Left renal cortex interstitium (tissue), 4 donors: ENCODE measurements at places on chromosomes 12 and 14. TPM values are rescaled to one million over a fixed set of nuclear protein-coding genes. Genes with fewer than 3 reads are reported as not detected.

- DNase-seq, result no peak
These were observed 2.0 kb downstream of the DENND5B start for GRCh38 chr12:31588976-31589375.

DNA sequence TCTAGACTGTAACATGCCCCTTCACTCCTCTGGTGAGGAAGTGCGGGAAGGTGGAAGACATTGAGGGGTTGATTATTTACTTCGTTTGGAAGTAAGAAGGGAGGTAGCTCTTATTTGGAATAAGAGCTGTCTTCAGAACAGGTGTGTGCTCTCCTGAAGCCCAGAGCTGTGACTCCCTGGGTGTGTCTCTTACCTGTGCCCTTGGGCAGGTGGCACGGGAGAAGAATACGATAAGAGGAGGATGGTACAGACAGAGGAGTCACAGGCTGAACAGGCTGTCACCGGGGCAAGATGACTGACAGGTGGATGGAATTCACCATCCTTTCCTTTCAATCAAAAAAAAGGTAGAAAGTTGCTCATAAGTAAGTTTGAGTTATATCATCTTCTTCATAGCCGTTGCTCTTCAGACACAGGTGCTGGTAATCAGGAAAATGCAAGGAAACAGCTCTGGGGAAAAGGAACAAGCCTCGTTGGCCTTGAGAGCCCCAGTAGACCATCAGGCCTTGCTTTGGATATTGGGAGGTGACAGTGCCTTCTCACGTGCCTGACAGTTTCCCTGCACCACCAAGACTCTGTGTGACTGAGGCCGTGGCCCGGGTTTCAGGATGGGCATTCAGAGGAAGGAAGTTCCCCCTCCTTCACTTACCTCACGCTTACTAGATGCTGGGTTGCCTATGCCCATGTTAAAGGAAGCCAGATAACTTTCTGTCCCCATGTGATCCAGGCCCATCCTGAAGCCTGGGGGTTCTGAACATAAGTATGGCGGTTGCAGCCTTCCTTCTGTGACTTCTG lies 120.4 kb downstream of the ETV6 start:
- no peak for DNase-seq

- DNase-seq, result no peak
These were observed 274.5 kb upstream of the SOX5 start for GRCh38 chr12:24223926-24224325.

- DNase-seq, result no peak
These were observed 1.6 kb upstream of the CDH24 start for GRCh38 chr14:23058654-23059504.

- no peak for DNase-seq
These were observed 19.1 kb downstream of the ANG start for GRCh38 chr14:20707622-20708021.

- no peak for DNase-seq
These were observed 178.1 kb upstream of the ARHGAP5 start for GRCh38 chr14:31898838-31899528.

DNA sequence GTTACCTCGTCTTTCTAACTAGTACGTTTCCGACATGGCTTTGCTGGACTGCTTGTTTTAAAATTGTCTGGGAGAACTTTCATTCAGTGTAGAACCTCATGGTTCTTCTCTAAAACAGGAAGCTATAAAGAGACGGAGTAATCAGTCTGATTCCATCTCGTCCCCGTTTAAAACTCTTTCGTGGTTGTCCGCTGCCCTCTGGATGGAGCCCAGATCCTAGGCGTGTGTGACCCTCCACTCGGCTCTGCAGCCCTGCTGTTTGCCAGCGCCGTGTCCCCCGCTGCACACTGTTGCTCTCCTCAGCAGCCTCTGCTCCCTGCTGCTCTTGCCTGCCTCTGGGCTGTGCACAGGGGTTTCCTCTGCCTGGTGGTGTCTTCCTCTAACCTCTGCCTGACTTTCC lies 50.2 kb downstream of the SLC8B1 start:
- no peak for DNase-seq

- no peak for DNase-seq
These were observed 28.8 kb upstream of the DLGAP5 start for GRCh38 chr14:55220230-55220629.

The ZFHX2 gene
- 9.5 TPM for polyA plus RNA-seq

The BIN2 gene
- 2.5 TPM for polyA plus RNA-seq

DNA sequence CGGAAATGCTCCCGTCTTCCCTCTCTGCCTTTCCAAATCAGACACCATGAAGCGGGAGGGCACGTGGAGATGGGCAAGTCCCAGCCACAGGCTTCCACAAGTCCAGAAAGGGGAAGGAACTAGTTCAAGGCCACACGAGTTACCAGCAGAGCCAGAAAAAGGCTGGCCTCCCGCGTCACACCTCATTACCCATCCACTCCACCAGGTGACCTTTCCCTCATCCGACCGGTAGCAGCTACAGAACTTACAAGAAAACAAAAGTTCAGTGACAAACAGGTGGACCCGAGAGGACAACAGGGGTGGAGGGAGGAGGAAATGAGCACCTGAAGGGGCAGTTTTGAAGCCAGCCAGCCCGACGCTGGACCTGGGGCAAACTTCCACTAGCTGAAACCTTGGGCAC lies 46.9 kb downstream of the CHGA start:
- DNase-seq, result no peak

- no peak for DNase-seq
These were observed 22.1 kb downstream of the IL26 start for GRCh38 chr12:68203460-68203875.
